Colonic mucosa (tissue), 4 donors: ENCODE measurements at places on chromosomes 16 and 17.

GRCh38 chr17:81345228-81346089 lies 49.8 kb upstream of the BAHCC1 start:
- H3K27ac ChIP-seq, result peak overlapping the region; percentile 97
- H3K27me3 ChIP-seq, result peaks cover 8% of the 10 kb centered on the region
- peak; percentile 83 for DNase-seq
- no peaks in the 10 kb centered on the region for H3K36me3 ChIP-seq
- H3K4me3 ChIP-seq, result peak overlapping the region; percentile 80

DNA sequence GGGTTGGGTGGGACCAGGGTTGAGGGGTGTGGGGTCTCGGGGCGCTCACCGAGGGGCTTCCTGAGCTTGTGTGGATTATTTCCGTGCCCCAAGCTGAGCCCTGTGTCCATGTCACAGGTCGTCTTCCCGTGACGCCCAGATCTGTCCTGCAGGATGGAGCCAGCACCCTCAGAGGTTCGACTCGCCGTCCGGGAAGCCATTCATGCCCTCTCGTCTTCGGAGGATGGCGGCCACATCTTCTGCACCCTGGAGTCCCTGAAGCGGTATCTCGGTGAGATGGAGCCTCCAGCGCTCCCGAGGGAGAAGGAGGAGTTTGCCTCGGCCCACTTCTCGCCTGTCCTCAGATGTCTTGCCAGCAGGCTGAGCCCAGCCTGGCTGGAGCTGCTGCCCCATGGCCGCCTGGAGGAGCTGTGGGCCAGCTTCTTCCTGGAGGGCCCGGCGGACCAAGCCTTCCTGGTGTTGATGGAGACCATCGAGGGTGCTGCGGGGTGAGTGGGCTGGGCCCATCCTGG lies 1.0 kb downstream of the TELO2 start:
- H3K4me3 ChIP-seq, result peak overlapping the region; percentile 91
- H3K36me3 ChIP-seq, result no peaks in the 10 kb centered on the region
- DNase-seq, result peak; percentile 31
- H3K27ac ChIP-seq, result no peak overlapping the region

DNA sequence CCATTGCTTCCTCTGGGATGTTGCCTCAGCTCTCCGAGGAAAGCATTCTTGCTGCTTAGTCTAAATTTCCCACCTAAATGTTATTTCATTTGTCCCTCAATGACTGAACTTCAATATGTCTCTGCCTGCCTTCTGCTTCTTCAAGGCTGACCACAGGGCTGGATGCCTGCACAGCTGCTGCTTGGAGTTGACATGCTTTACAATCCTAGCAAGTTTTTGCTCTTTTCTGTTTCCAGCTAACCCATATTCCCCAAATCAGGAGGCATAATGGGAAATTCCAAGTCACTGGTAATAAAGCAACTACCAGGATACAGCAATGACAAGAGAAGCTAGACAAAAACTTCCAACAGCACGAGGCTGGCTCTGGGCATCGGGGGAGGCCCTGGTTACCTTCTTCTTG lies 48.9 kb downstream of the GTF3C1 start:
- no peak overlapping the region for H3K27ac ChIP-seq
- no peak overlapping the region for H3K4me3 ChIP-seq
- H3K36me3 ChIP-seq, result peaks cover 50% of the 10 kb centered on the region
- no peaks in the 10 kb centered on the region for H3K27me3 ChIP-seq
- no peak for DNase-seq

- no peak for DNase-seq
- no peak overlapping the region for H3K27ac ChIP-seq
- no peaks in the 10 kb centered on the region for H3K36me3 ChIP-seq
Observed at GRCh38 chr17:2366747-2367494, 29.6 kb downstream of the SGSM2 start.

DNA sequence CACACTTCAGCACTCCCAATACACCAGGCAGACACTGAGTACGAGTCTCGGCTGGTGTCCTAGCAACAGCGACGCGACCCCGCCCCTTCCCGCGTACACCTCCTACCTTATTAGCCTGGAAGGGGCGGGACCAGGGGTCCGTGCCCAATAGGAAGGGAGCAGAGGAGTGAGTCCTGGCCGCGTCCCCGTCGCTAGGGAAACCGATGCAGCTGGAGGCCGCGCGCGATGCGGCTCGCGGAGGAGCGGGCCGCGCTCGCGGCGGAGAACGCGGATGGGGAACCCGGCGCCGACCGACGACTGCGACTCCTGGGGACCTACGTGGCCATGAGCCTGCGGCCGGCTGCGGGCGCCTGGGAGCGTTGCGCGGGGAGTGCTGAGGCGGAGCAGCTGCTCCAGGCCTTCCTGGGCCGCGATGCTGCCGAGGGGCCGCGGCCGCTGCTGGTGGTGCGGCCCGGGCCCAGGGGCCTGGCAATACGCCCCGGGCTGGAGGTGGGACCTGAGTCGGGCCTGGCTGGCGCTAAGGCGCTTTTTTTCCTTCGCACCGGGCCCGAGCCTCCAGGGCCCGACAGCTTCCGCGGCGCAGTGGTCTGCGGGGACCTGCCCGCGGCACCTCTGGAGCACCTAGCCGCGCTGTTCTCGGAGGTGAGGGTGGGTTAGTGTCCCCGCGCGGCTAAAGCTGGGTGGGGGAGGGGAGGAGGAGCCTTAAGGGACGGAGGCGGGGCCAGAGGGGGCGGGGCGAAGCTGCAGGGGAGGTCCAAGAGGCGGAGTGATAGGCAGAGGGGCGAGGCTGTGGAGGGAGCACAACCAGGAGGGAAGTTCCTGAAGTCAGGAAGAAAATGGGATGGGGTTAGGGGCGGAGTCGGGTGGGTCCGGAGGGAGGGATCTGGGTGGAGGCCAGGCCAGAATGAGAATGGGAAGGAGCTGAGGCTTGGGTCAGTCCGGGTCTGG lies at the start of gene DNAH9:
Gene DNAH9 (plus strand): TSS at position 197 of the 948 bp plus-strand sequence. CDS start 29 bp downstream, at position 226.
- no peaks in the 10 kb centered on the region for H3K36me3 ChIP-seq
- no peaks in the 10 kb centered on the region for H3K27me3 ChIP-seq
- peak; percentile 98 for DNase-seq
- H3K4me1 ChIP-seq, result no peaks in the 10 kb centered on the region
- H3K27ac ChIP-seq, result peak within 1 kb of the TSS; percentile 10
- H3K4me3 ChIP-seq, result peak within 1 kb of the TSS; percentile 72

DNA sequence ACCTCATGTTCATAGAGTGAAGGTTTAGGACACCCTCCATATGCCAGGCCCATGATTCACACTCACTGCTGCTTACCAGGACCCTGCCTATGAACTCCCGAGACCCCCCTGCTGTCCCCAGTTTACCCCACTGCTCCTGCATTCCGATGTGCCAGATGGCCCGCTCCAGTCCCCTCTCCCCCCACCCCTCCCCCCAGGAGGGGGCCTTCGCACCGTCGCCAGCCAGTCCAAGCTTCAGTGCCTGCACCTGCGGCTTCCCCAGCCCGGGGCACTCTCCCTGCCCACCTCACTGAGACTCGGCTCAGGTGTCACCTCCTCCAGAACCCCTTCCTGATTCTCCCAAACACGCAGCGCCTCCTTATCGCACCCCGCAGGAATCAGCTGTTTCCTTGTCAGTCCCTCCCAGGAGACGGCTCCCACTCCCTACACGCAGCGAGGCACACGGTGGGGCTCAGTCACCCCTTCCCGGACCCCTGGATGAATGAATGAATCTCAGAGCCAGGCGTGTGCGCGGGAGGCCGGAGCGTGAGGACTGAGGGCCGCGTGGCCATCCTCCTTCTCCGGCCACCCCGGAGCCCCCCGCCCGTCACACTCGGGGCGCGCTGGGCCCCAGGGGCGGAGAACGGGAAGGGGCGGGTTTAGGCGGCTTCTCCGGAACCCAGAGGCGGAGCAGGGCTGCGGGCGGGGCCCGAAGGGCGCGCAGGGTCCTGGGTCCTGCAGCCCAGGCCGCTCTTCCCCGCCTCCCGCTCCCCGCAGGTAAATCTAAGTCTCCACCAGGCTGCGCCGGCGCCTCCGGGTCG lies 1.6 kb downstream of the MYO1C start:
- no peaks in the 10 kb centered on the region for H3K27me3 ChIP-seq
- no peaks in the 10 kb centered on the region for H3K36me3 ChIP-seq
- H3K4me3 ChIP-seq, result peak overlapping the region; percentile 77

DNA sequence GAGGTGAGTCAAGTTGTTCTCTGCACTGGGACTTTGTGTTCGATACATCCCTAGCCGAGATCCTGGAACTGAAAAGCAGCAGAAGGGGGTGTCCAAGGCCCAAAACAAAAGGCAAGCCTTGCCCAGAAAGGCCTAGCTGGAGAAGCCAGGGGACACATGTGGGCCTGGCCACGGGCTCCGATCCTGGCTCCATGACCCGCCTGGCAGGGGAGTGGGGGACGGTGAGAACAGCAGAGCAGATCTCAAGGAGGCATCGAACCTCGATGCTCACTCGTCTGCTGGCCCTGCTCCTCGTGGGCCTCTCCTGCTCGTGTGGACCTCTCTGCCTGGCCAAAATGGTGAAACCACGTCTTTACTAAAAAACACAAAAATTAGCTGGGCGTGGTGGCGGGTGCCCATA lies 8.9 kb downstream of the CCNF start:
- DNase-seq, result no peak
- H3K27me3 ChIP-seq, result no peaks in the 10 kb centered on the region
- no peaks in the 10 kb centered on the region for H3K36me3 ChIP-seq
- H3K4me1 ChIP-seq, result no peaks in the 10 kb centered on the region
- no peak overlapping the region for H3K4me3 ChIP-seq

DNA sequence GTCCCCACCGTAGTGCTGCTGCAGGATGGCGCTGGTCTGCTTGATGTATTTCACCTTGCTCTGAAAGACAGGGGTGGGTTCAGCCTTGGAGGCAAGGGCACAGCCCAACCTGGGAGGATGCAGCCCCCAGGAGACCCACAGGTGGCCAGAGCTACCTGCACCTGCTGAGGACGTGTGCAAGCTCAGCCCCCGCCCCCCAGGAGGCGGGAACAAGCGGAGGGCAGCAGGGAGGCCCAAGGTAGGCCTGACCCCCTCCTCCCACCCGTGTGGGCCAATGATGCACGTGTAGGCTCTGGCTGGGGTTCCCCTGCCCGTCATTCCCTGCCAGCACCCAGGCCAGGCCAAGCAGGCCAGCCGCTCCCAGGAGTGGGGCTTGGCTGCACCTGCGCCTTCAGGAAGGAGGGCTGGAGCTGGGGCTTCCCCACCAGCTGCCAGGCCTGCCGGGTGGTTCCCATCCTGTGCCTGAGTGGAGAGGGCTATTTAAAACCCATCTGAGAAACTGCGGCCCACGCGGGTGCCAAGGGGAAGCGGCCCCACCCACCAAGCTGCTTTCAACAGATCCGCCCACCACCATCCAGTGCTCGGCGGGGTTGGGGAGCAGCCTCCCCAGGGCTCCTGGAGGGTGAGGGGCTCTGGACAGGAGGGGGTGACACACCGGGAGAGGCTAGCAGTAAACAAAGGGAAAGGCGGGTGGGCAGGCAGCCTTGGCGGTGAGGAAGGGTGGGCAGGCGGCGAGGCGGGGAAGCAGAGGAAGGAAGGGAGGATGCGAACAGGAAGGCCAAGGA lies 3.8 kb downstream of the NTHL1 start:
- H3K4me1 ChIP-seq, result peaks cover 63% of the 10 kb centered on the region
- no peaks in the 10 kb centered on the region for H3K27me3 ChIP-seq
- DNase-seq, result peak; percentile 74
- H3K4me3 ChIP-seq, result no peak overlapping the region
- no peaks in the 10 kb centered on the region for H3K36me3 ChIP-seq

- H3K4me1 ChIP-seq, result no peaks in the 10 kb centered on the region
- H3K4me3 ChIP-seq, result no peak overlapping the region
- DNase-seq, result peak; percentile 75
- H3K36me3 ChIP-seq, result no peaks in the 10 kb centered on the region
- no peaks in the 10 kb centered on the region for H3K27me3 ChIP-seq
Observed at GRCh38 chr16:77675464-77676324, 46.6 kb upstream of the NUDT7 start.

- no peak overlapping the region for H3K27ac ChIP-seq
- H3K4me3 ChIP-seq, result no peak overlapping the region
- no peaks in the 10 kb centered on the region for H3K27me3 ChIP-seq
- DNase-seq, result no peak
- H3K4me1 ChIP-seq, result no peaks in the 10 kb centered on the region
- H3K36me3 ChIP-seq, result no peaks in the 10 kb centered on the region
Observed at GRCh38 chr17:43915559-43915958, 8.2 kb upstream of the MPP2 start.

DNA sequence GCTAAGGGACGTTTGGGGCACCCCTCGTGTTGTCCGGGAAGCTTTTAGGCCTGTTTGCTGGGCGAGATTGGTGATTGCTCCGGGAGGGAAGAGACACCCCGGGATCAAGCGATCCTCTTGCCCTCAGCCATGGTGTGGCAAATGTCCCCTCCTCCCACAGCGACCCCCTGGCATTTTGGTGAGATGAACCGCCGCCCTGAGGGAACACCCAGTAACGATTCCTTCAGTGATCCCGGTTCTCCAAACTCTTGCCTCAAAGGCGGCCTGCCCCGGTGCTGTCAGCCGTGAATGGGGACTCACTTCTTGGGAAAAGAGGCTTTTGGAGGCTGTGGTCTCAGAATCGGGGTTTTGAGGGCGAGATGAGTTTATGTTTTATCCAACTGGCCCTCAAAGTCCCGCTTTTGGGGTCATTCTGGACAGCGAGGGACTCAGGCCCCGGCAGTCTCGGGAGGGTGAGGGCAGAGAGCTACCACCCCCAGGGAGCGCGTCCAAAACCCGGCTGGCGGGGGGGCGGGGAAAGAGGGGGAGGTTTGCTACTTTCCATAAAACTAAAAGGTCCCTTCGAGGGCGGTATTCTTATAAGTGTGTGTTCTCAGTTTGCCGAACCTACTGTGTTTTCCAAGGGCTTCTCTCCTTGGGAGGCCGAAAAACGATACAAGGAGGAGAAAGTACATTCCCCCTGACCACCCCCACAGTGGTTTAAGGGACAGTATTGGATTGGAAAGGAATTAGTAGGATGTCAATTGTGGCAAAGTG lies 232.7 kb downstream of the MRTFB start:
- no peaks in the 10 kb centered on the region for H3K36me3 ChIP-seq
- peaks cover 7% of the 10 kb centered on the region for H3K27me3 ChIP-seq
- peak overlapping the region; percentile 64 for H3K4me3 ChIP-seq
- DNase-seq, result peak; percentile 31

- DNase-seq, result no peak
- no peak overlapping the region for H3K27ac ChIP-seq
- H3K4me1 ChIP-seq, result no peaks in the 10 kb centered on the region
- no peaks in the 10 kb centered on the region for H3K27me3 ChIP-seq
Observed at GRCh38 chr16:19843371-19843770, 41.3 kb downstream of the GPRC5B start.

DNA sequence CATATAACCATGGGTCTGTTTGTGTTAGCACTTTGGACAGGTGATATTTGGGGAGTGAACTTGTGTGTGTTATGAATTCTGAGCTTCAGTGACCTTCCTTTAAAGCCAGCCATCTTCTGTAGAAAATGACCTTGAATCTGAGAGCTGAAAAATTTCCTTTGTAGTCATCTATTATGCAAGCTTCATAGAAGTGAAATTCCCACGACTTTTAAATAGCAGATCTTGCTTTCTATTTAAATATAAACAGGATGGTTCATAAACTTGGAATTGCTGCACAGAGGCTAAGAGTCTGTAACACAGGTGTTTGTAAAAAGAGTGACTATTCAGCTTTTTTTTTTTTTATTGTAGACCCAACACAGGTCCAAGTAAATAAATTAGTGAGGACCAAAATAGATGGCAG lies 85.5 kb downstream of the MARCHF10 start:
- DNase-seq, result no peak
- no peak overlapping the region for H3K4me3 ChIP-seq
- H3K36me3 ChIP-seq, result no peaks in the 10 kb centered on the region

GRCh38 chr17:3610523-3610922 lies 1.3 kb upstream of the TRPV1 start:
- H3K27me3 ChIP-seq, result no peaks in the 10 kb centered on the region
- no peak overlapping the region for H3K27ac ChIP-seq
